ENCODE measurements at places on chromosomes 4 and X.

- no peak for DNase-seq
- no peaks in the 10 kb centered on the region for H3K27me3 ChIP-seq
- H3K4me1 ChIP-seq, result no peaks in the 10 kb centered on the region
Measured at GRCh38 chr4:156732634-156733033, 239.0 kb downstream of the PDGFC start.

DNA sequence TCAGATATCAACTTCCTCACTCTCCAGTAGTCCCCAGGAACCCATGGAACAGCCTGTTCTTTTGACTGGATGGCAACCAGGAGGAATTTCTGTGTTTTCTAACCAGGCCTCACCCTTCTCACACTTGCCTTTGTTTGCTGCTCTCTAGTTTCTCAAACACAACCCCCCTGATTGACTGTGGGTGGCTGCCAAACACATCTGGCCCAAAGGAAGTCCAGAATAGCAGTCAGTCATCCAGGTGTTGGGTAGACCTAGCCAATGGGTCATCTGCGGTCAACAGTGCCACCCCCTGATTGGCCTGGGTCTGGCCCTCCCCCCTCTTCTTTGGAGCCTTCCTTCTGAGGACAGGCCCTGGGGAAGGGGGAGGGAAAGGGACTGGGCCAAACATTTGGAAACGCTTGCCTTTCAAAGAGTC, 53.7 kb downstream of the MSX1 start:
- no peaks in the 10 kb centered on the region for H3K4me1 ChIP-seq
- peak overlapping the region; percentile 68 for H3K27ac ChIP-seq
- peak; percentile 73 for DNase-seq
- no peak overlapping the region for H3K4me3 ChIP-seq
- no peaks in the 10 kb centered on the region for H3K27me3 ChIP-seq

- H3K4me1 ChIP-seq, result no peaks in the 10 kb centered on the region
- no peaks in the 10 kb centered on the region for H3K27me3 ChIP-seq
- H3K36me3 ChIP-seq, result no peaks in the 10 kb centered on the region
- H3K27ac ChIP-seq, result no peak overlapping the region
- DNase-seq, result no peak
- no peak overlapping the region for H3K4me3 ChIP-seq
Measured at GRCh38 chr4:124135409-124135813, 577.1 kb downstream of the ANKRD50 start.

GRCh38 chr4:23768541-23768940, 121.3 kb downstream of the PPARGC1A start:
- H3K4me3 ChIP-seq, result no peak overlapping the region
- no peaks in the 10 kb centered on the region for H3K27me3 ChIP-seq
- H3K27ac ChIP-seq, result no peak overlapping the region
- no peak for DNase-seq
- H3K4me1 ChIP-seq, result no peaks in the 10 kb centered on the region

DNA sequence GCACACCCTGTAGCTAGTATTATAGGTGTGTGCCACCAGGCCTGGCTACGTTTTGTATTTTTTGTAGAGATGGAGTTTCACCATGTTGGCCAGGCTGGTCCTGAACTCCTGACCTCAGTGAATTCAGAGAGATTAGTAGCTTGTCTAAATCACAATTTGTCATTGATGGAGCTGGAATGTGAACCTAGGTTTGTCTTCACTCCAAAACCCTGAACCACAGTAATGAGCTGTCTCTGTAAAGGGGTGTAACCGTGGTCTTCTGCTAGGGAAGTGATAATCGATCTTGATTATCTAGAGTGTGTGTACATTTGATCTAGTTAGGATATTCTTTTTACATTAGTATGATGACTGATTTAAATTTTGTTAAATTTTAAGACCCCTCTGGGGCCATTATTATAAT, 8.3 kb downstream of the ARHGAP10 start:
- no peak for DNase-seq
- H3K27ac ChIP-seq, result no peak overlapping the region
- no peak overlapping the region for H3K4me3 ChIP-seq
- no peaks in the 10 kb centered on the region for H3K36me3 ChIP-seq

GRCh38 chr4:78585633-78586032, 34.1 kb downstream of the ANXA3 start:
- no peak overlapping the region for H3K27ac ChIP-seq
- no peak for DNase-seq
- H3K36me3 ChIP-seq, result no peaks in the 10 kb centered on the region
- H3K4me1 ChIP-seq, result no peaks in the 10 kb centered on the region

DNA sequence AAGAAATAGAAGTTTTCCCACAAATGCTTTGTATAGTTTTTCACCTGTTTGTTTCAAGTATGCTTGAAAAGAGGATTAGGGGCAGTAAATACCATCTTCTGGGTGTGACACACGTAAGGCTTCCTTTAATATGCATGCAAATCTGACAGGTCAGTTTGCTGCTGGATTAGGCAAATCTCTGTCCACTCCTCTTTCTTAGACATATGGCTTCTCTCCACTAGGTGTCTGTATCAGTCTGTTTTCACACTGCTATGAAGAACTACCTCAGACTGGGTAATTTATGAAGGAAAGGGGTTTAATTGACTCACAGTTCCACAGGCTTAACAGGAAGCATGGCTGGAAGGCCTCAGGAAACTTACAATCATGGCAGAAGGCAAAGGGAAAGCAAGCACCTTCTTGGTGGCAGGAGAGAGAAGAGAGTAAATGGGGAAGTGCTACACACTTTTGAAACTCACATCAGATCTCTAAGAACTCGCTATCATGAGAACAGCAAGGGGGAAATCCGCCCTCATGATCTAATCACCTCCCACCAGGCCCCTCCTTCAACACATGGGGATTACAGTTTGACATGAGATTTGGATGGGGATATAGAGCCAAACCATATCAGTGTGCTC, 66.9 kb downstream of the TAB3 start:
- no peak overlapping the region for H3K4me3 ChIP-seq
- H3K4me1 ChIP-seq, result no peaks in the 10 kb centered on the region

- DNase-seq, result no peak
- no peak overlapping the region for H3K27ac ChIP-seq
- no peaks in the 10 kb centered on the region for H3K36me3 ChIP-seq
- no peaks in the 10 kb centered on the region for H3K27me3 ChIP-seq
Measured at GRCh38 chrX:107197319-107197718, 8.9 kb downstream of the NUP62CL start.

DNA sequence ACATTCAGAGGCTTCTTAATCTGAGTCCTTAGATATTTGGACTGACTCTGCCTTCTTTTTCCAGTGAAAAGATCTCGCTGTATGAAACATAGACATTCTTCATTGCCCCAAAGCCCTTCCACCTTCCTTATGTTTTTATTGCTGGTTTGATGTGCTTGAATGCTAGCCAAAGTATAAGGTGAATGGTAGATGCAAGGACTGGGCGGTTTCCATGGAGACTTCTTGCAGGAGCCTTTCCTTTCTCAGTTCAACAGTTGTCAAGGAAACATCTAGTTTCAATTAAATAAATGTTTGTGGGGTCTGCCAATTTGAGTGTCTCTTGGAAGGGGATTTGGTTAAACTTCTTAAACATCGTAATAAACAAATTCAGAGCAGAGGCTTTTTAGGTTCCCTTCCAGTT, 46.0 kb downstream of the REPS2 start:
- DNase-seq, result no peak
- no peak overlapping the region for H3K27ac ChIP-seq
- no peaks in the 10 kb centered on the region for H3K27me3 ChIP-seq
- H3K4me3 ChIP-seq, result no peak overlapping the region
- no peaks in the 10 kb centered on the region for H3K4me1 ChIP-seq
- no peaks in the 10 kb centered on the region for H3K36me3 ChIP-seq

DNA sequence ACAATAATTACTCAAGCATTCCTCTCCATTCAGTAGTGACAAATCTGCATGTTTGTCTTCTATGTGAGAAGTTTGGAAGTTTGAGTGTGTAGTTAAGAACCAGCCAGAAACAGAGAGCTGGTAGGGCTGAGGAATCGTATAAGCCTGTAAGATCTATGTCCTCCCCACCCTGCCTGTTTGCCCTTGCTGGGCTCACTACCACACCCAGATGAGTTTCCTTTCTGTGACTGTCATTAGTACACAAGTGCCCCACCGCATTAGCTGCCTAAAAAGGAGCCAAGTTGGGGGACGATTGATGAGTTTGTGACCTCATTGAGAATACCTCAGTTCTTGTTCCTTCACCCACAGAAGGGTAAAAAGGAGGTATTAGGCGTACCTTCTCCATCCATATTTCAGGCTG, 28.3 kb downstream of the DOCK11 start:
- H3K4me1 ChIP-seq, result no peaks in the 10 kb centered on the region
- DNase-seq, result no peak
- no peak overlapping the region for H3K27ac ChIP-seq
- H3K4me3 ChIP-seq, result no peak overlapping the region

DNA sequence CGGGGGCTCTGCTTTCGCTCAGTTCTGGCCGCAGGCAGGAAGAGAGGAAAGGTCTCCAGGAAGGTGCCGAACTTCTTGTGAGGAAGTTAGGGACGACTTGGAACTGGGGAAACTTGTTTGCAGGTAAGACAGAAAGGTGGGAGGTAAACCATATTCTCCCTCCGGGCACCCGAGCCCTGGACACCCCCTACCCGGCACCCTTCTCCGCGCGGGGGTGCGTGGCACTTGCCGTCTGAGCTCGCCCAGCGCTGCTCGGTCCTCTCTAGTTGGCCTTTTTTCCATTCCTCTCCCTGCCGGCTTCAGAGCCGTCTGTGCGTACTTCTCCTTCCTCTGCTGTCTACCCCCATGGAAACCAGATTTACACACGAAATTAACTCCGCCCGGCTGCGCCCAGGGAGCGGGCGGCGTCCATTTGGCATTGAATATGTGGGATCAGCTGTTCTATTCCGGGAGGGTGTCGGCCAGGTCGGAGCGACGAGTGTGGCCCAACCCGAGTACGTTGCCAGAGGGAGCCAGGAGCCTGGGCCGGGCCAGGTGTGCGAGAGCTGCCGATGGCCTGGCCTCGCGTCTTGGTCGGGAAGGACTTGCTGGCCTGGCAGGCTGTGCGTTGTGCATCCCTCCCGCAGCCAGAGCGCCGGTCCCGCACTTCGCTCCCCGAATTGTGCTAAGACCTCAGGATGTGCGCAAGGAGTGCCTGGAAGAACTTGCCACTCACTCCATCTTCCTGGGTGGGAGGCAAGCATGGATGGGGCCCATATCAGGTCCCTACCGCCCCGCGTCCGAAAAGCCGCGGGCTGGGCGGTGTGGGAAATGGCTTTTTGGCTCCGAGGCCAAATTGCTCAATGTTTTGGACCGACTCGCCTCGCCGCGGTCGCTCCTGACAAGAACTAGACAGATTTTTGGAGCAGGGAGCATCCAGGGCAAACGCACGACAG, 1.7 kb downstream of the PDGFRA start:
- DNase-seq, result no peak
- H3K27me3 ChIP-seq, result peaks cover 74% of the 10 kb centered on the region
- peaks cover 89% of the 10 kb centered on the region for H3K4me1 ChIP-seq
- no peaks in the 10 kb centered on the region for H3K36me3 ChIP-seq
- peak overlapping the region; percentile 69 for H3K4me3 ChIP-seq

GRCh38 chr4:950136-951020, 18.1 kb downstream of the TMEM175 start:
- no peak for DNase-seq
- H3K4me3 ChIP-seq, result no peak overlapping the region
- no peak overlapping the region for H3K27ac ChIP-seq

DNA sequence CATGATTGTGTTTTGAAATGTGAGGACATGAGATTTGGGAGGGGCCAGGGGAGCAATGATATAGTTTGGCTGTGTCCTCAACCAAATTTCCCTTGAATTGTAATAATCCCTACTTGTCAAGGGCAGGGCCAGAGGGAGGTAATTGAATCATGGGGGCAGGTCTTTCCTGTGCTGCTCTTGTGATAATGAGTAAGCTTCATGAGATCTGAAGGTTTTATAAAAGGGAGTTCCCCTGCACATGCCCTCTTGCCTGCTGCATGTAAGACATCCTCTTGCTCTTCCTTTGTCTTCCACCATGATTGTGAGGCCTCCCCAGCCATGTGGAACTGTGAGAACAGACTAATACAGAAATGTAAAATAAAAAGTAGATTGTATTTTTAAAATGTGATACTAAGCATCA, 1294.9 kb downstream of the ADGRL3 start:
- H3K27me3 ChIP-seq, result no peaks in the 10 kb centered on the region
- DNase-seq, result no peak
- H3K27ac ChIP-seq, result no peak overlapping the region
- no peak overlapping the region for H3K4me3 ChIP-seq

GRCh38 chr4:117654079-117654478, 380.2 kb upstream of the NDST3 start:
- no peak overlapping the region for H3K27ac ChIP-seq
- H3K4me1 ChIP-seq, result no peaks in the 10 kb centered on the region
- H3K4me3 ChIP-seq, result no peak overlapping the region

GRCh38 chr4:1356181-1356998, 9.4 kb downstream of the UVSSA start:
- no peaks in the 10 kb centered on the region for H3K36me3 ChIP-seq
- H3K4me3 ChIP-seq, result no peak overlapping the region
- H3K27ac ChIP-seq, result no peak overlapping the region
- DNase-seq, result no peak

DNA sequence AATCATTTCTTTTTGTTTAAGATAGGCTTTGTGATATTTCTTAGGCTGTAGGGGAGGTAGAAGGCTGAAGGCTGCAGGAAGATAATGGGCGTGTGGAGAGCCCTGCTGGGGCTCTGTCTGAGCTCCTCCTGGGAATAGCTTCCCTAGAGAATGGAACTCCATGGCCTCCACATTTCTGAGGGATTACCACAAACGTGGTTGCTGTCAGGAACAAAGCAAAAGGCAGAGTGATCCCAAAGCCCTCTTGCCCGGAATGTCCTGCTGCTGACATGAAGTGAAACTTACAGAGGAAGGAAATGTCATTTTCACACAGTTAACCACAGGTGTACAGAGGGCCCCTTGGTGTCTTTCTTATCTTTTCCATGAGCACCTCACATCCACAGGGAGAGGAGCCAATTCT, 89.3 kb downstream of the DDIT4L start:
- no peak overlapping the region for H3K4me3 ChIP-seq
- no peak overlapping the region for H3K27ac ChIP-seq
- DNase-seq, result no peak
- H3K27me3 ChIP-seq, result no peaks in the 10 kb centered on the region
- no peaks in the 10 kb centered on the region for H3K36me3 ChIP-seq

DNA sequence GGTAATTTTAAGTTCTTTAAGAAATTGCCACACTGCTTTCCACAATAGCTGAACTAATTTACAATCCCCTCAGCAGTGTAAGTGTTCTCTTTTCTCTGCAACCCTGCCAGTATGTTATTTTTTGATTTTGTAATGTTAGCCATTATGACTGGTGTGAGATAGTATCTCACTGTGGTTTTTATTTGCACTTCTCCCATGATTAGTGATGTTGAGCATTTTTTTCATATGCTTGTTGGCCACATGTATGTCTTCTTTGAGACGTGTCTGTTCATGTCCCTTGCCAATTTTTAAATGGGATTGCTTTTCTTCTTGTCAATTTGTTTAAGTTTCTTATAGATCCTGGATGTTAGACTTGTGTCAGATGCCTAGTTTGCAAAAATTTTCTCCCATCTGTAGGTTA, 86.1 kb downstream of the BMP3 start:
- H3K36me3 ChIP-seq, result no peaks in the 10 kb centered on the region
- no peaks in the 10 kb centered on the region for H3K27me3 ChIP-seq
- no peak for DNase-seq
- no peak overlapping the region for H3K27ac ChIP-seq

- no peaks in the 10 kb centered on the region for H3K36me3 ChIP-seq
- H3K4me3 ChIP-seq, result no peak overlapping the region
- peaks cover 9% of the 10 kb centered on the region for H3K4me1 ChIP-seq
Measured at GRCh38 chrX:139828033-139828432, 104.8 kb downstream of the ATP11C start.

GRCh38 chr4:38516190-38516589, 147.8 kb upstream of the KLF3 start:
- H3K4me1 ChIP-seq, result no peaks in the 10 kb centered on the region
- no peaks in the 10 kb centered on the region for H3K36me3 ChIP-seq
- no peak overlapping the region for H3K27ac ChIP-seq
- H3K27me3 ChIP-seq, result no peaks in the 10 kb centered on the region

All from tibial nerve (tissue), 4 donors.